NCI-H1417 (cell line): ENCODE measurements at places on chromosomes 4 and X.

- no peak for DNase-seq
These were observed 55.3 kb downstream of the FIP1L1 start for GRCh38 chr4:53432528-53433424.

GRCh38 chrX:64994131-64994798 lies 18.0 kb upstream of the ZC4H2 start:
- no peak for DNase-seq

GRCh38 chr4:173270312-173271027 lies 63.7 kb downstream of the HMGB2 start:
- DNase-seq, result no peak

- DNase-seq, result peak; percentile 8
These were observed 4.6 kb downstream of the CCKAR start for GRCh38 chr4:26485684-26486083.

DNA sequence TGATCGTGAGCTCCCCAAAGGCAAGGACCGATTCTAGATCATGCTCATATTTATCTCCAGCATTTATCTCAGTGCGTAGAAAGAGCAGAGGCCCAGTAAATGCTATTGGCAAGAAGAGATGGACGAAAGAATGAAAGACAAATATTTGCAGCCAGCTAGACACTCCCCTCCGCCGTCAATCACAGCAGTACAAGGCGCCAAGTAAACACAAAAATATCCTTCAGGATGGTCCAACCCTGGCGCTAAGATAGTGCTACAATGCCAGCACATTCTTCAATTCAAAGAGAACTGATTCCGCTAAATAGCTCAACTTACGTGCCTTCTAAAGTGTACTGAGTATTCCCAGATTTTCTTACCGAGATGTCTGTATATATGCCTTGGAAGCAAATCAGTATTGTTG lies 114.5 kb downstream of the DDX53 start:
- no peak for DNase-seq

GRCh38 chrX:17986977-17987376 lies 125.9 kb upstream of the RAI2 start:
- no peak for DNase-seq

GRCh38 chr4:65021149-65021548 lies 611.9 kb upstream of the TECRL start:
- no peak for DNase-seq

GRCh38 chr4:36189511-36190226 lies 54.6 kb downstream of the ARAP2 start:
- no peak for DNase-seq

DNA sequence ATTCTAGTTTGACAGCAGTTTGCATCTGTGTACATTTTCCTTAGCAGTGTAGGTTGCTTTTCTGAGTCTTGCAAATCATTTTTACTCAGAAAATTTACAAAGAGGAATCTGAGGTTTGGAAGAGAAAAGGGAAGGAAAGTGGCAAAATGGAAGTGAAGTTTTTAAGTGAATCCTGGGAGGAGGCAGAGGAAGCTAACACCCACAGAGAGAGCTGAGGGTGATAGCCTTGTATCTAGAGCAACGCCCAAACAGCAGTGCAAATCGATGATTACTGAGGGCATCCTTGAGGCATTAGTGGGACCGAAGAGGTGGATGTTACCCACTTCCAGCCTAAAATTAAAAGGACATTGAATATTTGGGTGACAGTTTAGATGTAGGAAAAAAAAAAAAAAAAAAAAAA lies 31.8 kb downstream of the KLF3 start:
- DNase-seq, result no peak

GRCh38 chr4:113977526-113977855 lies 2.0 kb downstream of the ARSJ start:
- no peak for DNase-seq

GRCh38 chrX:367866-368265 lies 18.8 kb downstream of the PPP2R3B start:
- DNase-seq, result no peak

DNA sequence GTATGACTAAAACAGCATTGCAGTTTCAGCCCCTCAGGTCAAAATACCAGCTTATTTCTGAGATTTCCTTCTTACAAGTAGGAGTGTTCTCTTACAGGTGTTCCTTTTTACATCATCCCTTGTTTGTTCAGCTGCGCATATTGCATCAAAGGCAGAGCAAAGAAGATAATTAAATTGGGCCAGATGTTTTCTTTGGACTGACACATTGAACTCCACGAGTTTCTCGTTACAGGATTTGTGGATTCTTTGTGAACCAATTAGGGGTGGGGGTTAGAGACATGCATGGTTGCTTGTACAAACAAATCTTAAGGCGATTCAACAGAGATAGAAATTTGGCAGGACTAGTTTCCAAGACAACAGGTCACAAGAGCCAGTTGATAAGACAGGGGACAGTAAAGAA lies 95.7 kb downstream of the SPANXN4 start:
- DNase-seq, result peak; percentile 84

- DNase-seq, result no peak
These were observed 102.1 kb downstream of the PCDH18 start for GRCh38 chr4:137430171-137430570.

DNA sequence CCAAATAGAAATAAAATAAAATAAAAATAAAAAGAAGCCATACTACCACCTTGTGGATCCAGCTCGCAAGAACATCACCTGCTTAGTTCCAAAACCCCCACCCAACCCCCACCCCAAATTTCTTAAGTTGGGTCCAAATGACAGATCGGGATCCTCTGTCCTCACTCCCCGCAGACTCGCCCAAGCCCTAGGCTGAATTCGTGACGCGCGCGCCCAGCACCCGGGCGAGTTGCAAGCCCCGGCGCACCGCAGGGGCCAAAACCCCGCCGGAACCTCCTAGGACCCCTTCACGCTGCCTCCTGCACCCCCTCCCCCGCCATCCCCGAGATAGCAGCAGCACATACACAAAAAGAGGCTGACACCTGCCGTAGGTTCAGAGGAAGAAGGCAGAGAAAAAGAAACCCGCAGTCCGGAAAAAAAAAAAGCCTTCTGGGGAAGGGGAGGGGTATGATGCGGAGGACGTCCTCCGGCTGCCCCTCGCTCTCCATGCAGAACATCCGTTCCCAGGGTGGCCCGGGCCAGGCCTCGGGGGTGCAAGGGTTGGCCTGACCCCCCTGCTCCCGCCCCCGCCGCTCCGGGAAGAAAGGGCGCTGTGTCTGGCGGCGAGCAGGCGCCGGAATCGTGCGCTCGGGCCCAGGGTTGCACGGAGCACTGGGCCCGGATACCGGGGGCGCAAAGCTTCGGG lies 2.6 kb downstream of the NLGN4X start:
- peak; percentile 2 for DNase-seq

DNA sequence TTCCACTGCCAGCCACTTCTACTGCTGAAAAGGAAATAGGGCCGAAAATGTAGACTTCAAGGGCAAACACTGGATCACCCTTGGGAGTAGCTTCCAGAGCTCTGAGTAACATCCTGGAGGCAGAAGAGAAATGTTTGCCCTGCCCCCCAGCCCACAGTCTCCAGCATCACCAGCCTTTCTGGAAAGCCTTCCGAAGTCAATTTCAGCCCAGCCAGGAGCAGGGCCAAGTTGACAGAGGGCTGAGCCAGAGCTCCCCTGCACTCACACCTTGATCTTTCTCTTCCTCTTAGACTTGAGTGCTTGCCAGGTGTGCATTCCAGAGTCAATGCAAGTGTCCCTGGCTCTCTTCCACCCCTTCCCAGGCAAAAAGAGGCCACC lies 35.2 kb downstream of the SLC25A5 start:
- no peak for DNase-seq

DNA sequence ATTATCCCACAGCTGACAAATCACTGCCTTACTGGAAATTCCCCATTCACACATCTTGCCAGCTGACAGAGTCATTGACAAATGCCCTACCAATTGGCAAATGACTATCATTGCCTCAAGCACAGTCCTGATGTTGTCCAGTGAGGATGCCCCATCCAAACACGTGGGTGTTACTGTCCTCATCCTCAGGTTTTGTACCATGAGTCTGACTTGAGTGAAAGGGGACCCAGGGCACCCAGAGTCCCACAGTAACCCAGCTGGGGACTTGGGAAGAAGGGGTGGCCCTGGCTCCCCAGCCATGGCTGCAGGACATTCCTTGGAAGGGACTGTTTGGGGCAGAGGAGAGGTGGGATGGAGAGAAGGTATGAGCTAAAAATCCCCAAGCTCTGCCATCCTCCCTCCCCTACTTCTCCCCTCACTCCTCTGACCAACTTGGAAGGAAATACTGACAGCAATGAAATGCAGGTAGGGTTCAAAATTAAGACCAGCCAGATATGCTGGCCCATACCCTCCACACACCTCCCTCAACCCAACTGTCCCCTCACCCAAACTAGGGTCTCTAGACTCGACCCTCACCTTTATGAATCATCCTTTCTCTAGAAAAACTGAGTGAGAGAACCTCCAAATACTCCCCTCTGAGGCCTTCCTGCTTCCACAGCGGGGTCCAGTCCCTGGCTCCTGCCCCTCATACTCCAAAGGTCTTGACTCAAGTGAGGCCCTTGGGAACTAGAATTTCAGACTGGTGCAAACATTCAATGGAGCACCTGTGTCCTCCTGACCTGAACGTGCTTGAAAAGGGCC lies 5.1 kb downstream of the TIMP1 start:
- DNase-seq, result no peak

GRCh38 chr4:189046642-189047041 lies 894.0 kb upstream of the FRG1 start:
- no peak for DNase-seq

DNA sequence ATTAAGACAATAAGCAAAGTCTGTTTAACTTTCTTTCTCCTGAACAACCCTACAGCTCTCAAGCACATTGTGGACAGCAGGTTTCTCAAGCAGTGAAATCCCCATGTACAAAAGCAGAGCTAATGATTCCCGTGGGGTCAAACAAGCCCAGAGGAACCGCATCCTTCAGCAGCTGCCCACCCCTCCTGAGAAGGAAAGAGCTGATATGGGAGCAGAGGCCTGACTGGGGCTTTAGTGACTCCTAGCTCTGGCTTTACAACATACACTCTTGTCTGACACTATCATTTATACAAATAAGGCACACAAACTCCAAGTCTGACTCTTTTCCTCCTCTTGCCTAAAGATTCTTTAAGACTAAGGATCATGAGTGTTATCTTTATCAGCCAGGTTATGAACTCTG lies 32.8 kb downstream of the HDAC8 start:
- no peak for DNase-seq

- DNase-seq, result peak; percentile 67
These were observed 219.0 kb upstream of the GIMD1 start for GRCh38 chr4:106587558-106587957.

GRCh38 chr4:26647523-26648224 lies 63.8 kb downstream of the TBC1D19 start:
- no peak for DNase-seq

- DNase-seq, result no peak
These were observed 24.1 kb upstream of the SOD3 start for GRCh38 chr4:24771241-24771640.

GRCh38 chrX:134374910-134375309 lies 85.1 kb upstream of the HPRT1 start:
- no peak for DNase-seq

- peak; percentile 89 for DNase-seq
These were observed 92.7 kb downstream of the SYNPO2 start for GRCh38 chr4:118981171-118981838.

GRCh38 chrX:41047878-41048534 lies 37.2 kb upstream of the USP9X start:
- no peak for DNase-seq

GRCh38 chrX:46758956-46759644 lies at the start of gene SLC9A7:
Gene SLC9A7, minus strand, starts transcription at chrX:46759118. Its CDS starts 89 bp downstream, at chrX:46759029.
- DNase-seq, result peak; percentile 98

GRCh38 chr4:10029403-10029802 lies 8.1 kb upstream of the SLC2A9 start:
- no peak for DNase-seq

DNA sequence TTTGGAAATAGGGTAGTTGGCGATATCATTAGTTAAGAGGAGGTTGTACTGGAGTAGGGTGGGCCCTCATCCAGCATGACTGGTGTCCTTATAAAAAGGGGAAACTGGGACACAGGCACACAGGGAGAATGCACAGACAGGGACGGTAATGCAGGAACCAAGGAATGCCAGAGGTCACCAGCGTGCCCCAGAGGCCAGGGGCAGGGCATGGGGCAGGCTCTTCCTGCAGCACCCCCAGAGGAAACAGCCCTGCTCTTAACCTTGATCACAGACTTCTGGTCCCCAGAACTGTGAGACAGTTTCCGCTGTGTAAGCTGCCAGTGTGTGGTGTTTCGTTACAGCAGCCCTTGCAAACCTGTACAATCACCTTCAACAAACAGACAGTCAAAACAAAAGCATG lies 15.9 kb upstream of the STOX2 start:
- DNase-seq, result no peak

- DNase-seq, result peak; percentile 37
These were observed 956 bp downstream of the TMEM154 start for GRCh38 chr4:152678841-152679240.

DNA sequence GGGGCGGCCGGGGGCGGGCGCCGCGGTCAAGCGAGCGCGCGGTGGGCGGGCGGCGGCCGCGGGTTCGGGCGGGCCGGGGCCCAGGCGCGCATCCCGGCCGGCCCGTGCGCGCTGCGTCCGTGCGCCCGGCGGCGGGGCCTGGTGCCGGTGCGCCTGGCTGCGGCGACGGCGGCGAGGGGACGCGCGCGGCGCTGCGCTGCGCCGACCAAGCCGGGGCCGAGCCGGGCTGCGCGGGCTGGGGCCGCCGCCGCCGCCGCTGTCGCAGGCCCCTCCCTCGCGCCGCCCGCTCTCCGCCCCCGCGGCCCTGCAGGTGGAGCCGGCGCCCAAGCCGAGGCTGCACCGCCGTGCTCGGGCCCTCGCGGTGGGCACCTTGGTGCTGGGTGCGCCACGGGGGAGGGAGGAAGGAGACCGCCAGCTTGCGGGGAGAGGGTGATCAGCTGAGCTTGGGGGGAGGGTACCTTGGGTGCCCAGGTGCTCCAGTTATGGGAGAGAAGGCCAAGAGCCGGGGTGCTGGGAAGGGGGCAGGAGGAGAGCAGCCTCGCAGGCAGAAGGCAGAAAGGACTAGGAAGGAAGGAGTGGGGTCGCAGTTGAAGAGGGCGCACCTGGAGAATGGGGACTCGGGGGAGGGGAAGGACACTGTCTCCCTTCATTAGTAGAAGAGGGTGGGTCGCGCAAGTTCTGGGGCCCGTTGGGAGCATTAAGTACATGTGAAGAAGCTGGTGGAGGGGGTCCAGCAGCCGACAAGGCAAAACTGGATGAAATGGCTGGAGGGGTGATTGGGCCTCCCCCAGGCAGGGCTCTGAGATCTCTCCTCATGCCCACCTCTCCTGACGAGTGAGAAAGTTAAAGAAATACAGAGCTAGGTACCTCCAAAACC lies at the start of gene PPP2R2C:
PPP2R2C (minus strand) TSS at position 228 of the 877 bp plus-strand sequence. CDS start 385 bp downstream, outside the sequence.
- no peak for DNase-seq

- peak; percentile 53 for DNase-seq
These were observed 4.7 kb downstream of the HS3ST1 start for GRCh38 chr4:11424000-11424399.

DNA sequence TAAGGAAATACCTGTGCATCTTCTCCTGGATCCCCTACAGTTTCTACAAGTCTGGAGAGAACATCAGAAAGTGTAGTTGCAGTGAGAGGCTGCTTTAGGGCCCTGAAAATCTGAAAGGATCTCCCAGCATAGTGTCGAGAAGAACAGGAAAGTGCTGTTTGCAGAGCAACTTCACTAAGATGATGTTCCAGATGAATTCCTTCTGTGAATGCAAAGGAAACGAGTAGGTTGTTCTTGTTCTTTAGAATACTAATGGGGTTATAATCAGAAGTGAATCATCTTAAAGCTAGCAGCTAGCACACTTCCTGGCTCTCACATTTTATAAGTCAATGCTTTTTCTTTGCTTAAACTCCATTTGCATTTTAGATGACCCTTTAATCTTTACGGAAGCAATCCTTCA lies 53.7 kb downstream of the ZAR1 start:
- no peak for DNase-seq
